Colonic mucosa (tissue), 4 donors: ENCODE measurements at places on chromosomes 1 and 21. TPM values are rescaled to one million over a fixed set of nuclear protein-coding genes. Genes with fewer than 3 reads are reported as not detected.
A peak's percentile ranks its signal among the peaks of the same experiment; 100 is the strongest.

DNA sequence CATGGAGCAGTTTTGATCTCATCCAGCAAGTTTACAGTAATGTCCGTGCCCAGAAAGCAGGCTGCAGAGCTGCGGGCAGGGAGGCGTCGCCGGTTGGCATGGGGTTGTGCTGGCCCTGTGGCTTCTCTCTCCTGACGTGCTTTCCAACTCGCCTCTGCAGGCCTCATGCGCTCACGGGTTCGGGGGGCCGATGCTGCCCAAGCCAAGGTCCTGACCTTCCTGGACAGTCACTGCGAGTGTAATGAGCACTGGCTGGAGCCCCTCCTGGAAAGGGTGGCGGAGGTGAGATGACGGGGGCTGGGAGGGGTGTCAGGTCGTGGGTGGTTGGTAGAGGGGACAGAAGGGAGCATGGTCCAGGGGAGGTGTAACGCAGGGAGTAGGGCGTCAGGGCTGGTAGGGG lies 176.1 kb downstream of the GALNT2 start:
- no peak for DNase-seq

GRCh38 chr1:190908691-190909090 lies 431.0 kb upstream of the BRINP3 start:
- DNase-seq, result no peak

- peak; percentile 53 for DNase-seq
Measured at GRCh38 chr1:26287033-26287711, 7.3 kb downstream of the SH3BGRL3 start.

Gene DMBX1
- total RNA-seq, result not detected

- no peak for DNase-seq
Measured at GRCh38 chr1:7620196-7620595, 150.9 kb upstream of the VAMP3 start.

Gene L1TD1
- total RNA-seq, result 8.1 TPM

GRCh38 chr1:192538407-192539296 lies 36.9 kb upstream of the RGS1 start:
- no peak for DNase-seq

Gene MAP3K7CL
- 1.9 TPM for total RNA-seq

Gene SELP
- total RNA-seq, result 3.3 TPM

GRCh38 chr1:181166377-181167196 lies 78.1 kb downstream of the IER5 start:
- DNase-seq, result peak; percentile 79
